ELF-1 (cell line): ENCODE measurements at places on chromosomes 12 and 14.
A peak's percentile ranks its signal among the peaks of the same experiment; 100 is the strongest.

GRCh38 chr12:1920971-1921370 is 2.5 kb upstream of the CACNA2D4 start:
- no peak for DNase-seq

DNA sequence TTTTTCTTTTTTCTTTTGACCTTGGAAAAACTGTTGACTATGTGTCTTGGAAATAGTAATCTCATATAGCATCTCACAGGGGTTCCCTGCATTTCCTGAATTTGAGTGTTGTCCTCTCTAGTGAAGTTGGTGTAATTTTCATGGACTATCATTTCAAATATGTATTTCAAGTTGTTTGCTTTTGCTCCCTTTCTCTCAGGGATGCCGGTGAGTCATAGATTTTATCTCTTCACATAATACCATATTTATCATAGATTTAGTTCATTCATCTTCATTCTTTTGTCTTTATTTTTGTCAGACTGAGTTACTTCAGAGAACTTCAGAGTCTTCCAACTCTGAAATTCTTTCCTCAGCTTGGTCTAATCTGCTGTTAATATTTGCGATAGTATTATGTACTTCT is 1320.6 kb downstream of the LRFN5 start:
- DNase-seq, result no peak

DNA sequence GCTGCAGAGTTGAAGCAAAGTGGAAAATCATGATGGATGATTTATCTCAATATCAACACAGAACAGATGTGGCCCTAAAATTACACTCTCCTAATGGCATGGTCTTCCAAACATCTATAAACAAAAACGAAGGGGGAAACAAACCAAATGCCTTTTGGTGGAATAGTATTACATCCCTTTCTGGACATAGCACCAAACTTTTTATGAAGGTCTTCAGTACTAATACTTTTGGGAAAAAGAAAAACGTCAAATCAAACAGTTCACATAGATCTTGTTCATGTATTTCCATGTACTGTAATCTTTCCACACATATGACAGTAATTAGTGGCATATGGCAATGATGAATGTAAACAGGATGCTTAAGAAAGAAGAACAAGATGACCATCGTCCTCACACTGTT is 22.9 kb upstream of the ANAPC7 start:
- DNase-seq, result no peak

- DNase-seq, result no peak
Measured at GRCh38 chr12:52820521-52820920, 6.6 kb upstream of the KRT4 start.

DNA sequence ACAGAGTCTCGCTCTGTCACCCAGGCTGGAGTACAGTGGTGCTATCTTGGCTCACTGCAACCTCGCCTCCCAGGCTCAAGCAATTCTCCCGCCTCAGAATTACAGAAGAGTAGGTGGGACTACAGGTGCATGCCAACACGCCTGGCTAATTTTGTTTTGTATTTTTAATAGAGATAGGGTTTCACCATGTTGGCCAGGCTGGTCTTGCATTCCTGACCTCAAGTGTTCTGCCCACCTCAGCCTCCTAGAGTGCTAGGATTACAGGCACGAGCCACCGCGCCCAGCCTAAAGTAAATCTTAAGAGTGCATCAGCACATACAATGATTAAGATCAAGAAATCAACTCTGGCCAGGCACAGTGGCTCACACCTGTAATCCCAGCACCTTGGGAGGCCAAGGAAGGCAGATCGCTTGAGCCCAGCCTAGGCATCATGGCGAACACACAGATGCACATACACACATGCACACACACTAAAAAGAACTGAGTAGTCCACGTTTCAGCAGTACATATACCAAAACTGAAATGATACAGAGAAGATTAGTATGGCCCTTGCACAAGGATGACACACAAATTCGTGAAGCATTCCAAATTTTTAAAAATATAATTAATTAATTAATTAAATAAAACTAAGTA is 65.0 kb downstream of the HECTD1 start:
- DNase-seq, result no peak

- DNase-seq, result peak; percentile 42
Measured at GRCh38 chr12:12560587-12561370, 1.9 kb downstream of the DUSP16 start.

GRCh38 chr12:71014180-71014785 is 93.7 kb upstream of the PTPRR start:
- DNase-seq, result no peak

- no peak for DNase-seq
Measured at GRCh38 chr14:94056579-94057308, 24.3 kb downstream of the DDX24 start.
